Mesenteric fat pad (tissue), 1 donor: ENCODE measurements at places on chromosomes 16 and 17.
A peak's percentile ranks its signal among the peaks of the same experiment; 100 is the strongest.

DNA sequence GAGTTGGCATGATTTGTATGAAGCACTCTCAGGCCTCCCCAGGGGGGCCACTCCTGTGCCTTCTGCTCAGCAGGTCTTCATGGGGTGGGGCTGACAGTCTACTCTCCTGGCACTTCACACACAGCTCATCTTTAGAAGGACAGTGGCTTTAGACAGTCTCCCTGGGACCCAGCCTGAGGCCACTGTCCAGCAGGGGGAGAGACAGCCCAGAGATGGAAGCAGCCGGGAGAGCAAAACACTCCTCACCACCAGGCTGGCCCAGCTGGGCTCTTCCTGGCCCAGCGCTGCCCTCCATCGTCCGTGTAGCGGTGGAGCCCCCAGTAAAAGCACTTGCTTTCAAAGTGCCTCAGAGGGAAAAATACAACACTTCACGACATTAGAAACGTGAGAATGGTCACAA, 62.0 kb upstream of the CRHR1 start:
- peak; percentile 59 for DNase-seq

DNA sequence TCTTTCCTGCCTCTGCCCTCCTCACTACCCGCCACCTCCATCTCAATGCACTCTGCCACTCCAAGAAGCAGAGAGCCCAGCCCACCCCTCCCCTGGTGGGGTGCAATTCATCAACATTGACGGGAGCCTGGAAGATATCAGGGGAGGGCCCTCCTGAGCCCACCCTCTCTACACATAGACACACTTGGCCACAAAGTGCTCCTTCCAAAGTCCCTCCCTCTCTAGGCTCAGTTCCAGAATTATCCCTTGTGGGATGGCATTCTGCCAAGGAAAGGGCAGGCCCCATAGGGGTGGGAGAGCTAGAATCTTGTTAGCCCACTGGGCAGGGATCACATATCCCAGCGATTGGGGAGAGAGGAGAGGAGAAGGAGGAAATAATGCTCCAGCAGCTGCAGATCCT, 66.2 kb downstream of the TMEM132E start:
- DNase-seq, result no peak

DNA sequence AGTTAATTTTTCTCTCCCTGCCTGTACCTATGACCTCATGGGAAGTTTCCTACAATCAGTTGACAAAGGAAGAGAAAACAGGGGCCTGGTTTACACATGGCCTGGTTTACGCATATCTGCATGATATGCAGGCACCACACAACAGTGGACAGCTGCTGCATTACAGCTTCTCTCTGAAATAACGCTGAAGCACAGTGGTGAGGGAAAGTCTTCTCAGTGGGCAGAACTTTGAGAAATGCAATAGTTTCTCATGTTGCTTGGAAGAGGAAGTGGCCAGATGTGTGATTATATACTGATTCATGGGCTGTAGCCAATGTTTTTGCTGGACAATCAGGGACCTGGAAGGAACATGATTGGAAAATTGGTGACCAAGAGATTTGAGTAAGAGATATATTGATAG, 324.1 kb upstream of the GOT2 start:
- DNase-seq, result no peak

DNA sequence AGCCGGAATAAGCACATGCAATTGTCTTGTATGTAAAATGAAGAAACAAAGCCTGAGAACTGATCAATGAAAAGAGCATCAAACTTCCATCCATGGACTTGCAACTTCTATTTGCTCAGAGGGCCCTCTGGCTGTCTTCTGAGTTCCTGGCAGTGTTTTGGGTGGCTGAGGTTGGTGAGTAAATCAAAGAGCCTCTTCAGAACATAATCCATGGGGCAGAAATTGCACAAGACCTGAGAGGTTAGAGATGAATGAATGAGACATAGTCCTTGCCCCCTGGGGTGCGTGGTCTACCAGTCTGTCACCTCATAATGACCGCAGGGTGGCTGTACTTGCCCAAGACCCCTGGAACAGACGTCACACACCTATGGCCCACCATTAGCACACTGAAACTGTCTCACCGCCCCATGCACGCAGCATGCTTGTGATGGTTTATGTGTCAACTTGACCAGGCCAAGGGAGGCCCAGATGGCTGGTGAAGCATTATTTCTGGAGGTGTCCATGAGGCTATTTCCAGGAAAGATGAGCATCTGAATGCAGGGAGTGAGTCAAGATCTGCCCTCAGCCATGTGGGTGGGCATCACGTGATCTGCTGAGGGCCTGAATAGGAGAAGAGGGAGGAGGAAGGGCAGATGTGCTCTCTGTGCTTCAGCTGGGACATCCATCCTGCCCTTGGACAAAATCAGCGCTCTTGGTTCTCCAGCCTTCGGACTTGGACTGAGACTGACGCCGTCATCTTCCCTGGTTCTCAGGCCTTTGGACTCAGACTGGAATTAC, 8.3 kb downstream of the PIK3R6 start:
- peak; percentile 82 for DNase-seq

GRCh38 chr16:58070585-58070984, 45.0 kb downstream of the MMP15 start:
- DNase-seq, result no peak

DNA sequence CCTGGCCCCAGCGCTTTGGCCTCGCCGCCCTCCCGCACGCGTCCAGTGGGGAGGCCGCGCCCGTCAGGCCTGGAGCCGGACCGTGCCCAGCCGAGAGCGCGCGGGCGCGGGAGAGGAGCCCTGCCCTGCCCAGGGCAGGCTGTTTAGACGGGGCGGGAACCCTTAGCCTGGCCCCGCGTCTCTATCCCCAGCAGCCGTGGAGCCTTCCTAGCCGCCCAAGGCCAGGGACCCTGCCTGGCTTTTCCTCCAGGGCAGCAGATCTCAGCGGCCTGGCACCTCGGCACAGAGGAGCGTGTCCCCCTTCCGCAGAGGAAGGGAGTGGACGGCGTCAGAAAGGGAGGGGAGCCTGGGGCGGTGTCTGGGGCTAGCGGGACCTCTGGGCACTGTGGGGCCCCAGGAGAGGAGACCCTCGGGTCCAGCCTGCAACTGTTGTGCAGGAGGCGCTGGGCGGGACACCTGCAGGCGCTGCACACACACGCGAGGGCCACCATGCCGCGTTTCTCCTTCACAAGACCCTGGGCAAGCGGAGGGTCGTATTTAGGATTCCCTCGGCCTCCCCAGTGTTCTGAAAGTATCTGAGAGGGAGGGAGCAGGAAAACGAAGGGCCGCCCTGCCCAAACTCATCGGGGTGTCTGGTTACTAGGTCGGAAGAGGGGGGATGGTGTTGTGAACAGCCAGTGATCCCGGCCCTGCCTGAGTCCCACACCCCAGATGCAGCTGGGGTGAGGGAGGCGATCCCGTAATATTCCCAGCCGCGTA, 2.3 kb upstream of the NPTX1 start:
- no peak for DNase-seq

DNA sequence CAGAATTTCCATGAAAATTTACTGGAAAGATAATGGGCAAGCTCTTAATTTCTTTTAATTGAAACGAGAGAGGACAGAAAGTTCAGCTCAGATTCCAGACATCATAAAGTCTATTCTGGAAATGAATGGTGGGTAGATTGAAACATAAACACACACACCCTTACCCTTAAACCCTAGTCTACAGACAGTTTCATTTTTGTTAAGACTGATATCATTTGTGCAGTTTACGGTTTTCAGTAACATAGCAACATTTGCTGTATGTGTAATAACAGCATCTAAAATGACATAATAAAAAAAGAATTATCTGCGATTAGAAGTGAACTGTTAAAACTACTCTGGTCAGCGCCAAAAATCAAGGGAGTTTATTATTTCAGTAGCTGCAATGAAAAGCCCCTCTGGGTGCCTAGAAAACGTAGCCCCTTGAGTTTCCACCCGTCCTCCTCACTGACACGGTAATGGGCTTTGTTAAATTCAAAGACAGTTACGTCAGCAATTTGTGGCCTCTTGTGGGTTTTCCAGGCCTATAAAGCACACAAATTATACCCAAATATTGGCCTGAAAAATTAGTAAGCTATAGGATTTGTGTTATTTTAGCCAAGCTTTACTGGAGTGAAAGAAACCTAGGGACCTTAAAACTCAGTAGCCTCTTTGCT, 520.6 kb upstream of the SOX9 start:
- no peak for DNase-seq

GRCh38 chr16:23771642-23772041, 16.8 kb downstream of the CHP2 start:
- no peak for DNase-seq

DNA sequence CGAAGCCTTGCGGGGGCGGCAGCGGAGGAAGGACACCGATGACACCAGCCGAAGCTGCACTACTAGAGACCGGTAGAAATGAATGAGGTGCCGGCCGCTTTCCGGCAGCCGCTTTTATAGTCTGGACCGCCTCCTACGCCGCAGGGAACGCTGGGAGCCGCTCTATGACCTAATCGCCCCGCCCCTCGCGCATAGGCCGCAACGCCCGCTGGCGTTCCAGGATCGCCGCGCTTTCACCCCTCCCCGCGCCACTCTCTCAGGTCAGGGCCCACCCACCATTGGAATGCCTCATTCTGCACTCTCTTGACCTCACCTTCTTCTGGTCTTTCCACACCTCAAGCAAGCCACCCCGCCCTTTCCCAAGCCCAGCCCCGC, at the start of gene DDX5:
TSS of gene DDX5 (minus strand) at position 89 of the 375 bp plus-strand sequence. CDS start 170 bp downstream, outside the sequence.
- peak; percentile 100 for DNase-seq

- no peak for DNase-seq
Observed at GRCh38 chr16:76287466-76287865, 10.3 kb downstream of the CNTNAP4 start.

- no peak for DNase-seq
Observed at GRCh38 chr16:82281544-82281943, 111.5 kb upstream of the MPHOSPH6 start.

DNA sequence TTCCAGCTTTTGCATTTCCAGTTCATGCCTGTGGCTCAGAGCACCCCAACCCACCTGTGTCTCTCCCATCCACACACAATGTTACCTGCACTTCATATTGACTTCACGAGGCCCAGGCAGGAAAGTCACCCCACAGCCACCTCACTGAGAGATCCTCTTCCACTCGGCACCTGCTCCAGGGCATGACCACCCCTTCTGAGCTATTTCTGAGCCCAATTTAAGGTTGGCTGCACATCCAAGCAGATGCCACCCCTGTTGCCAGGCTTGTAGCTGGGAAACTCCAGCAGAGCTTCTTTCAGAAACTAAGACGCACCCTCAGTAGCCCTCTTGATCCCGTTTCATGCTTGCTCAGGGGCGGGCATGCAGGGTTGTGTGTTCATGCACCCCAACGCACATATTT, 88.4 kb downstream of the SOCS1 start:
- no peak for DNase-seq

- DNase-seq, result no peak
Observed at GRCh38 chr16:46607529-46607928, 13.7 kb downstream of the SHCBP1 start.

- no peak for DNase-seq
Observed at GRCh38 chr16:68772030-68772681, 35.1 kb downstream of the CDH1 start.

DNA sequence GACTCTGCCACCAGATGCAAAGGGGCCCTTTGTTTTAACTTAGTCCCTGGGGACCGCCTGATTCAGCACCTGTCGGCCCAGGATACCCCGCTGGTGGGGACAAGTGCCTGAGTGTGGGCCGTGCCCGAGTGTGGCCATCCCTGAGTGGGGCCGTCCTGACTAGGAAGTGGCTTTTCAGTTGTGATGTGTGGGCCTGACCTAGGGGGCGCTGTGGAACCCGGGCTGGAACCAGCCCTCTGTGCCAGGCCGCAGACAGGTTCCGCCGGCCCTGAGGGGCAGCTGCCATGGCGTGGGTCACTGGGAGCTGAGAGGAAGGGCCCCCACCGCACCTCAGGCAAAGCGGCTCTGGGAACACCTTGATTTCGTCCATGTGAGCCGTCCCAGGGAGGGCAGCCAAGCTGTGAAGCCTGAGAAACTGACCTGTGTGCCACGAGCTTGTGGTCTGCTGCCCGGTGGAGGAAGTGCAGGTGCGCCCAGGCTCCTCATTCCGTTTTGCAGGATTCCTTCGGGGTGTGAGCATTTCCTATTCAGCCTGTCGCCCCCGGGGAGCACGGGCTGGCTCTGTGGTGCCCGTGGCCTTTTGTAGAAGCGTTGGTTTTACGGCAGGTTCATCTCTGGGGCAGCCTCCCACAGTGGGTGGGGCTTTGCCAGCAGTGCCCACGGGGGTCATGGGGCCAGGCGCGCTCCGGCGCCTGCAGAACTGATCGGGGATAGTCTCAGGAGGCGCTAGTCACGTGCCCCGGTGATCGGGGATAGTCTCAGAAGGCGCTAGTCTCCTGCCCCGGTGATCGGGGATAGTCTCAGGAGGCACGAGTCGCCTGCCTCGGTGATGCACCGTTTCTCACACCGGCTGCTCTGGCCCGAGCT, 5.3 kb downstream of the RPL13 start:
- no peak for DNase-seq

DNA sequence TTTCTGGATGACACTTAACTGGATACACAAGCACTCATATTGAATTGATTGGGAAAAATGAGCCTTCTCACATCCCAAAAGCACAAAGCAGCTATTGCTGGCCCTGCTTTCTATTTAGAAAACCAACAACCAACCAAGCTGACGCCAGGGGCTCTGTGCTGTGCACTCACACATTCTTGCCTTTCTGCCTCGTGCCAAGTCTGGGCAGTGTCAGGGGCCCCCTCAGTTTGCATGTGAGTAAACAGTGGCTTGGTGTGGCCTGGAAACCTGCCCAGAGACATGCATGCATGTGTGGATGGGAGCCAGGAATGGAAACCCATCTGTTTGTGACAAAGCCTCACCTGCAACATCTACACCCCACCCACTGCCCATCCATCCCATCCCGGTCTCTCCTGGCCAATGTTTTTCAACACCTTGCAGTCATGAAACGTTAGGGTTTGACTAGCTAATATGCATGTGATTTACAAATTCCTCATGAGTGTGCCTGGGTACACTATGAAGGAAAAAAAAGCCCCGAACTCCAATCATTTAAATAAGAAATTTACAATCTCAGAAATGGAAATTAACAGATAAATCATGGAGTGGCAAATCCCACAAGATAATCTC, 20.4 kb downstream of the MIEF2 start:
- DNase-seq, result no peak

- DNase-seq, result no peak
Observed at GRCh38 chr16:924063-924462, 46.7 kb downstream of the LMF1 start.

GRCh38 chr17:35368081-35368830, 5.2 kb downstream of the SLFN11 start:
- no peak for DNase-seq
